Spleen (tissue), 13 donors: ENCODE measurements at places on chromosomes 16 and 17.

DNA sequence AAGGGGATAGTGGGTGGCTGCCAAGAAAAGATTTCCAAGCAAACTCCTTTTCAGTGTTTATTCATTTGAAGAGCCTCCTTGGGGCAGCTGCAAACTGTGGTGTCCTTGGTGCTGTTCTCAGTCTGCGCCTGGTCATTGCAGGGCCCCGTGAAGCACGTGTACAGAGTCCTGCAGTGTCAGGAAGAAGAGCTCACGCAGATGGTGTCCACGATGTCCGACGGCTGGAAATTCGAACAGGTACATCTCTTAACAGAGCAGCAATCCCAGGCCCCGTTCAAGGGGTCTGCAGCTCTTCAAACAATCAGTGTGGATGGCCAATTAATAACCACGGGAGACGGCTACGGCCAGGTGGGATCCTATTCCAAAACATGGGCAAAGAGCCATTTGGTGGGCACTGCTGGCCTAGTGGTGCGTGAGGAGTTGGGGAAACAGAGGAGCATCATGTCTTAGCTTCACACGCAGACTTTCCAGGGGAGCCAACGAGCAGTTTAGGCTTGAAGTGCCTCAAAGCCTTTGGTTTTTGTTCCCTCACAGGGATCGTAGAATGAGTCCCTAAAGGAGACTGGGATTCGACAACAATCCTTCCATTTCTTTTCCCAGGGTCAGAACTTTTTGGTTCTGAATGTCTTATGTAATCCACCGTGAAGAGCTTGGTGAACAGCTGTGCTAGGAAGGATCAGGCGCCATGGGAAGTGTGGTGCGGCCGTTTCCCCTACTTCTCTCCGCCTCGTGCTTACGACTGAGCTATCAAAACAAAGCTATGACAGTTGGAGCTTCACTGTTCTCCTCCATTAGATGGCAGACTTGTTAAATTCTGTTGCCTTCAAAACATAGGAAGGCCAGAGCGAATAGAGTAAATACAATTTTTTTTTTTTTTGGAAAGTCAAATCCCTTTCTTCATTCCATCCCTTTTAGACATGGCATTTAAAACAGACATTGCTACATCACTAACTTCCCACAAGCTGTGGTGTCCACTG lies 12.6 kb downstream of the KCTD2 start:
- DNase-seq, result no peak

- no peak for DNase-seq
Measured at GRCh38 chr17:10875430-10875851, 37.6 kb upstream of the PIRT start.

GRCh38 chr17:39365872-39366271 lies 35.6 kb downstream of the FBXL20 start:
- DNase-seq, result no peak

DNA sequence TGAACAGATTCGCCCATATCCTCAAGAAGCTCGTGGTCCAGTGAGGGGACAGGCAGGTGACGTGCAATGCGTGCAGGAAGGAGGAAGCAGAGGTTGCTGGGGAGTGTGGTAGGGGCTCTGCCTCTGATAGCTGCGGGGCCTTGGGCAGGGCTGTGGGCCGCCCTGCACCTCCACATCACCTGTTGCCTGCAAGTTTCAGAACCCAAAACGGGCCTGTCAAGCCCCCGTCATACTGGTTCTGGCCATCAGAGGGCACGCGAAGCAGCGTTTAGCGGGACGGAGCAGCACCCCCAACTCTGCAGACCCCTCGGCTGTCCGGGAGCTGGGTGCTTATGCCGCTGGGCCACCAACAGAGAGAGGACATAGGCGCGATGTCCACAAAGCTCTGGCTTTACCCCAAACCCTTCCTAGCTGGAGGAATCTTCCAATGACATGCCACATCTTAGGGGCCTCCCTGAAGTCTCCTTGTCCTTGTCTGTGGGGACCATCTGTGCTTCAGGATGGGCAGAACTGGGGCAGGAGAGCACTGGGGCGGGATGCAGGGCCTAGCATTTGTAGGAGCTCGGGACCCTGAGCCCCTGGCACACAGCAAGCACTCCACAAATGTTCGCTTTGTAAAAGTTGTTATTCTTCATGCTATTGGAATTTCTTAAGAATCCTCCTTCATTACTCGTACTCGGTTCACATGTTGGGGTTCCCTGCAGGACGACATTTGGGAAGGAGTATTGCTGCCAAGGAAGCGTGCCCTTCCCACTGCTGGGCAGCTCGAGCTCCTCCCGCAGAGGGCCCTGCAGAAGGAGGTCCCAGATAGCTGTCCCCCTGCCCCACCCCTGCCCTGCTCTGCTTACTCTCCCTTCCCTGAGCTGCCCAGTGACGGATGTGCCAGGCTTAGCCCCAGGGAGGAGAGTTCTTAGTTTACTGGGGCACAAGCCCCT lies 64.3 kb downstream of the CNGB1 start:
- no peak for DNase-seq

DNA sequence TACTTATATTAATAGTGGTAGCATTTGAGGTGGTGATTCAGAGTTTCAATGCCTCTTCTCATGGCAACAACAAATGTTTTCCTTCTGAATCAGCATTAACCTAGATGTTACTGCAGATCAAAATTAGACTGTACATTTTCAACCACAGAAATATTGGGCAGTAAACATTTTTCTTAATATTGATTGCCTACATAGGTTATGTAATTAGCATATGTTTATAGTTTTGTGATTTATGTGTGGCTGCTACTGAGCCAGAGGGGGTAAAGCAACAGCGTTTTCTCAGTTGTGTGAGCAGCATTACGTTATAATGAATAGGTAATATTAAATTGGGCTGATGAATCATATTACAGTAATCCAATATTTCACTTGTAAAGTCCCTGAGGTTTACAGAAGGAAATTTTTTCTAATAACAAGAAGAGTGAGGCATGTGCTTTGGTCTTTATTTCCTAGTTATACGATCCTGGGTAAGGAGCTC lies 18.8 kb upstream of the BMERB1 start:
- no peak for DNase-seq

- no peak for DNase-seq
Measured at GRCh38 chr16:11586378-11586855, 302 bp downstream of the LITAF start.

- no peak for DNase-seq
Measured at GRCh38 chr16:65919145-65919985, 447.1 kb upstream of the CDH5 start.

- no peak for DNase-seq
Measured at GRCh38 chr16:84843149-84844048, 23.6 kb downstream of the CRISPLD2 start.

GRCh38 chr17:78939615-78940014 lies 14.4 kb upstream of the TIMP2 start:
- DNase-seq, result no peak

- DNase-seq, result peak; percentile 72
Measured at GRCh38 chr16:629185-629832, 1.5 kb upstream of the WFIKKN1 start.

GRCh38 chr16:19102187-19102872 lies 11.4 kb upstream of the ITPRIPL2 start:
- DNase-seq, result no peak

DNA sequence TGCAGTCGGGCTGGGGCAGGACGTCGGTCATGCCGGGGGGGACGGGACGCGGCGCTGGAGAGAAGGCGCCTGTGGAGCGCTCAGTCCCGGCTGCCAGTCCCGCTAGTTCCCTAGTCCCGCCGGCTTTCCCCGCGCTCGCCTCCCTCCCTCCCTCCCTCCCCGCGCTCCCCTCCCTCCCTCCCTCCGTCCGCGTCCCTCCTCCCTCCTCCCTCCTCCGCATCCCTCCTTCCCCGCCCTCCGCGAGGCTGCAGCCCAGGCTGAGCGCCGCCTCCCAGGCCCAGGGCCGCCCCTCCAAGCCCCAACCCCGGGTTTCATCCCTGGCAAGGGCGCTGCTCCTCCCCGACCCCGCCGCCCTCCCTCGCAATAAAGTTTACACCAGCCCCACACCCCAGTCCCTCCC lies 34.8 kb downstream of the TIMM22 start:
- DNase-seq, result no peak

- DNase-seq, result no peak
Measured at GRCh38 chr16:58054289-58054688, 28.7 kb downstream of the MMP15 start.

DNA sequence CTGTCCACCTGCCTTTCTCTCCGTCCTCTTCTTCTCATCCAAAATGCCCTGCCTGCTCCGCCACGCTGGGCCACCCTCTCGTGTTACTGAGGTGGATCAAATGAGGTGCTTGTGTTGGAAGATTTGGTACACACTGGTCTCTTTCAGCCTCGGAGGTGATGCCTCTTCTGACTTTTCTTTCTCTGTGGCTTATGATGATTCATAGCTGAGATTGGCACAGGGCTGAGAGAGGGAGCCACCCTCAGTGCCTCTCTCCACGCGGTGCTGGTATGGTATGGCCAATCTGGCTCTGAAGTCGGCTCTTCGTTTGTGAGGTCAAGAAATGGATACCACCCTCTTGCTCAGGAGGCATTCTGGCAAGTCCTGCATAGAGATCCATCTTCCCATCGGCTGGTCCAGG lies 82.4 kb downstream of the PLCG2 start:
- DNase-seq, result no peak

DNA sequence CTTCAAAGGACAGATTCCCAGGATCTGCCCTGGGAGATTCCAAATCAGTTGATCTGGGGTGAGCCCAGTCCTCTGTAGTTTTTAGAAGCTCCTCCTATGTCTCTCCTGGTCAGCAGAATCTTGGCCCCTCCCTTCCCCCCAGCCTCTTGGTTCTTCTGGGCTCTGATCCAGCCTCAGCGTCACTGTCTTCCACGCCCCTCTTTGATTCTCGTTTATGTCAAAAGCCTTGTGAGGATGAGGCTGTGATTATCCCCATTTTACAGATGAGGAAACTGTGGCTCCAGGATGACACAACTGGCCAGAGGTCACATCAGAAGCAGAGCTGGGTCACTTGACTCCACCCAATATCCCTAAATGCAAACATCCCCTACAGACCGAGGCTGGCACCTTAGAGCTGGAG lies 840 bp upstream of the CDH5 start:
- DNase-seq, result no peak

DNA sequence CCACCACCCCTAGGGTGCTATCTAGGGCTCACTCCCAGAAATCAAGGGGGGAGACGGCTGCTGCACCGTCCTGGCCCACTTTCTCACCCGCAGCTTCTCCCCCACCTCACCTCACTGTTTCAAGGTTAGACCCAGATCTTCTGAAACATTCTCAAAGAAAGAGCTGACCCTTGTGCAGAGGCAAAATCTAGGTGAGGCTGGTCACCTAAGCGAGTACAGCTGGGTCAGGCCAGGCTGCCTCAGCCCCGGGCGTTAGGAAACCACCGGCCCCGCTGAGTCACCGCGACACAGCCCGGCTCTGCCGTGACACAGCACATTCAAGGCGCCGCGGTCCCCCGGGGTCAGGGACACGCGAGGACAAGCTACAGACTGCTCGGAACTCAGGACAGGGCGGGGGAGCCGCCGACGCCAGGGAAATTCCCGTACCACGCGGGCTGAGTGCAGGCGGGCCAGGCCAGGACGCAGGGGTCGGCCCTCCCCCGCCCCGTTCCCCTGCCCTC lies 27.1 kb downstream of the GNPTG start:
- peak; percentile 93 for DNase-seq

- no peak for DNase-seq
Measured at GRCh38 chr16:48632137-48632774, 22.3 kb upstream of the N4BP1 start.

GRCh38 chr16:2527784-2528100 lies 3.5 kb downstream of the CEMP1 start:
- DNase-seq, result peak; percentile 82

DNA sequence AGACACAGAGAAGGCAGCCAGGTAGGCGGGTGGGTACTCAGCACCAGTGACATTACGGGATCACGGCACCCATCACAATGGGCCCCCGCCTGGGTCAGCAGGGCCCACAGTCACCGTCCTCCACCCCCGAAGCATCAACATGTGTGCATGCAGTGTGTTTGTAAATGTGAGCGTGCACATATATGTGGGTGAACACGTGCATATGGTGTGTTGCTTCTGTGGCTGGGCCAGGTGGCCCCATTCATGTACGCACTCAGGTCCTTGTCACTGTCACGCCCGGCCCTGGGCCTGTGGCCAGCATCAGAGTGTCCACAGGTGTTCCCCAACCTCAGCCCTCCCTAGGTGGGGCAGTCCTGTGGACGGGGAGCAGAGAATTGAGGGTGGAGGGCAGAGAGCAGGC lies 37.1 kb downstream of the TNFRSF13B start:
- DNase-seq, result peak; percentile 63

- DNase-seq, result peak; percentile 28
Measured at GRCh38 chr16:27379919-27380318, 22.1 kb upstream of the IL21R start.

GRCh38 chr16:58730724-58731370 lies 3.3 kb downstream of the GOT2 start:
- no peak for DNase-seq

DNA sequence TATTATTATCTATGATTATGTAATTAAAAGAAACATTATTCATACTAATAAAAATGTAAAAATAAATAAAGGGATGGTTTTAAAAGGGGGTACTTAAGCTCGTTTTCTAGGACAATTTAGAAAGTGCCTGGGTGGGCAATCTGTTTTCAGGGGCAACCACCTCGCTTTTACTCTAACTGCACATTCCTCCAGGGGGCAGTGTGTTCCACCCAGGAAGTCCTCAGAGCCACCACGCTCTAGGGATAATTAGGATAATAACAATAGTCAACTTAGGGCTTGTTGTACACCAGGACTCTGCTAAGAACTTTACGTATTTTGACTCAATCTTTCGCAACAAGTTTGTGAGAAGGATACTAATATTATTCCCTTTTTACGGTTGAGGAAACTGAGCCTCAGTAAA lies 396.7 kb upstream of the MAF start:
- DNase-seq, result no peak

DNA sequence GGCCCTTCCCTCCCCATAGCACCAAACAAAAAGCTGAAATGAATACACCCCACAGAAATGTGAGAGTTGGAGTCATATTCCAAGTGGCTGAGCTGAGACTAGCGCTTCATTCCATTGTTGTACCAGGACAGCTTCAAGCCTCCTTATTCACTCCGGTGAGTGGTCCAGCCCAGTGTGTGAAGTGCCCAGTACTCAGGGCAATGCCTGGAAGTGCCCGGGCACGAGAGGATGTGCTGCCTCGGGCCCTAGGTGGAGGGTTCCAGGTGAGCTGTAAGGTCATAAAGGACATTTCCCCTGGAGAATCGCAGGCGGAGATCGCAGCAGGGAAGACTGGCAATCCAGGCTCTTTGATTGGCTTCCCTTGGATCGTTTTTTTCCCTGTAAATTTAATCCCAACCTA lies 5.4 kb upstream of the CYLD start:
- no peak for DNase-seq

DNA sequence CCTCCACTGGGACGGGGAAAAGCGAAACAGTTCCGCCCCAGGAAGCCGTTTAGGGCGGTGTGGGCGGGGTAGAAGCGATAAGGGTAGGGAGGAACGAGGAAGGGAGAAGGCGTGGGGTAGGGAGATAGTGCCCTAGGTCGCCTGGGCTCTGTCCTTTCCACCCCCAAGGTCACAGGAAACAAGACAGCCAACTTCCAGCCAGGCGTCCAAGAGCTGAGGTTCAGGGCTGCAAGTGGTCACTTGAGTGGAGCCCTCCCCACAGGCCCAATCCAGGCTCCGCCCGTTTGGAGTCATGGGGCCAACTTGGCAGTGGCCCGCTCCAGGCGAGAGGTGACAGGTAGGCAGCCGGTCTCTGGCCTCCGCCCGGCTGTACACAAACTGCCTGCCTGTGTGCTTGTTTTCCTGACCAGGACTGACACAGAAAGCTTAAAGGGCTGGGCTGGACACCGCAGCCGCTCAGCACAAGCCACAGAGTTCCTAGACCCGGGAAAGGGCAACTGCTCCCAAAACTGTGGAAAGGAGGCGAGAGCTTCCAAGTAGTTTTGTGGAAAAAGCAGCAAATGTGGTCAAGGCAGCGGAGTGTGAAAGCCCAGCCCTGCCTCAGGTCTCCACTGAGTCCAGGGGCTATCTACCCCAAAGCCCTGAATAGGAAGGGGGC lies at the start of gene RILP:
TSS of gene RILP (minus strand) at position 23 of the 658 bp plus-strand sequence. CDS start 62 bp downstream, outside the sequence.
- peak; percentile 93 for DNase-seq
